CD4-positive, alpha-beta T cell treated with Interleukin-15 for 1 hour (primary cell): ENCODE measurements at places on chromosomes 6 and 20.
A peak's percentile ranks its signal among the peaks of the same experiment; 100 is the strongest.

DNA sequence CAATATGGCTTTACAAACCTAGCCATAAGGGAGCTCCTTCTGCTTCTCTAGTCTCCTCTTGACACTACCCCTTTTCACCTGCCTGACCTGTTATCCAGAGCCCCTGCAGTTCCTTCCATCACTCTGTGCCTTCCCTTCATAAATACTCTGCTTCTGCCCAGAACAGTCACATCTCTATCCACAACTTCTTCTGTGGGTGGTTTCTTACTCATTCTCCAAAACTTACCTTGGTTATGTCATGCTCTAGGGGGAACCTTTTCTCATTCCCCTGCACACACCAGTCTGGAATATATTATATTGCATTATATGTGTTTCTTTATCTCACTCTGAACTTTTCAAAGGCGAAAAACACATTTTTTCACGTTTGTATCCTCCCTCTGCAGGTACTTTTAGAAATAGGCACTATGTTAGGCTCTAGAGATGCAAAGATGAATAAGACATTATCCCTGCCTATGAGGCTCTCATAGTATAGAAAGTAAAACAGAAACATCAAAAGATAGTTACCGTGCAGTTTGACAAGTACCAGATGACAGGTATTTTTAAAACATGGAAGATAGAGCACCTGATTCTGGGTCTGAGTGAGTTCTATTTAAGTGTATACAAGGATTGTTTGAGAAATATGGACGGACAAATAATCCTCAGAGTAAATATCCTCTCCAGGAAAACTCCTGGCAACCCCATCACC is 51.5 kb downstream of the AIG1 start:
- DNase-seq, result no peak

DNA sequence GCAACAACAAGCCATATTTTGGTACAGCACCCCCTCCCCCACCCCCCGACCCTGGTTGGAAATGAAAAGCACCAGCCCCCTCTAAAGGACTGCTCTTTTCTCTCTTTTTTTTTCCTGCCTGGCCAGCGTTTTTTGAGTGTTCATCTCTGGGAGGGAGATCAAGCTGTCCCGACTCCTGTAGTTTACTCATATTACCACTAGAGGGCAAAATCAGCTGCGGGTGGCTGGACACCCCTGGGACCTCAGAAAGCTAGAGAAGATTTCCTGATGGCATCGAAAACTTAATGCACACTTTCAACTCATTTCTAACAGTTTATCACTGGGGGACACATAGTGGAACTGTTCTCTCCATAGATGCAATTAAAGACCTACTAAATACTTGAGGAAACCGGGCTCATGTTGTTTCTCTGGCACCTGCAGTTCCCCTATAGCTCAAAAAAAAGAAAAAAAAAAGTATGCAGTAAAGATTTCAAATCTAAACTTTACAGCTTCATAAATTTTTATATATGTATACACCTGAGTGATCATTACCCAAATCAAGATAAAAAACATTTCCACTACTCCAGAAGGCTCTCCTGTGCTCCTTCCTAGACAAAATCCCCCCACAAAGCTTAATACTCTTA is 24.4 kb downstream of the CNBD2 start:
- DNase-seq, result peak; percentile 44

DNA sequence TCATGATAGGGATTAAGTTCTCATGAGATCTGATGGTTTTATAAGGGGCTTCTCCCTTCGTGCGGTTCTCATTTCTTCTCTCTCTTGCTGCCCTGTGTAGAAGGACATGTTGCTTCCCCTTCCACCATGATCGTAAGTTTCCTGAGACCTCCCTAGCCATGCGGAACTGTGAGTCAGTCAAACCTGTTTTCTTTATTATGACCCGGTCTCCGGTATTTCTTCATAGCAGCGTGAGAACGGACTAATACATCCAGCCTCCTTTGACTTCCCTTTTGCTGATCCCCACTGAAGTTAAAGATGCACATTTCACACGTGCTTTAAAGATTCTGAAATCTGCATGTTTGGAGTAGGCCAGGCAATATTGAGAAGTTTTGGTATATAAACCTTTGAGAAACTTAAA is 543.1 kb downstream of the PRKN start:
- DNase-seq, result peak; percentile 40

DNA sequence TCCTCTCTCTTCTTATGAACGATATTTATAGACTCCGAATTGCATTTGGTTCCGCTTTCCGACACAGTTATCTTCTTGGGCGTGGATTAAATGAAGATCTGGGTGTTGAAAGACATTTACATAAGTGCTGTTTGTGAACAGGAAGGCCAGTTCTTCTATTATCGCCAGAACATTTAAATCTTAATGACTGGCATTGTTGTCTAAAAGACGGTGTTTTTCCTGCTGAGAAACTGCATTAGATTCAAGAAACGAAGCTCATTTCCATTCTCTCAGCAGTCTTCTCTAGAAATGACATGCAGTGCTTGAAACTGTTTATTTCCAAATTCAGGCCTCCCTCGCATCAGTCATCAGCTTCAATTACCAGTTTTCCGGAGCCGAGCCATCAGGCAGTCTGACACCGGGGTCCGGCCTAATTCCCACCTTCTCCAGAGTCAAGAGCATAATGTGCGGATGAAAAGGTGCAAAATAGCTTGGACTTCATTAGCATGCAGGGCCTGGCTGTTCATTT is 16.0 kb downstream of the LINC00237 start:
- no peak for DNase-seq

GRCh38 chr6:4124351-4124750 is 11.0 kb downstream of the ECI2 start:
- DNase-seq, result no peak

DNA sequence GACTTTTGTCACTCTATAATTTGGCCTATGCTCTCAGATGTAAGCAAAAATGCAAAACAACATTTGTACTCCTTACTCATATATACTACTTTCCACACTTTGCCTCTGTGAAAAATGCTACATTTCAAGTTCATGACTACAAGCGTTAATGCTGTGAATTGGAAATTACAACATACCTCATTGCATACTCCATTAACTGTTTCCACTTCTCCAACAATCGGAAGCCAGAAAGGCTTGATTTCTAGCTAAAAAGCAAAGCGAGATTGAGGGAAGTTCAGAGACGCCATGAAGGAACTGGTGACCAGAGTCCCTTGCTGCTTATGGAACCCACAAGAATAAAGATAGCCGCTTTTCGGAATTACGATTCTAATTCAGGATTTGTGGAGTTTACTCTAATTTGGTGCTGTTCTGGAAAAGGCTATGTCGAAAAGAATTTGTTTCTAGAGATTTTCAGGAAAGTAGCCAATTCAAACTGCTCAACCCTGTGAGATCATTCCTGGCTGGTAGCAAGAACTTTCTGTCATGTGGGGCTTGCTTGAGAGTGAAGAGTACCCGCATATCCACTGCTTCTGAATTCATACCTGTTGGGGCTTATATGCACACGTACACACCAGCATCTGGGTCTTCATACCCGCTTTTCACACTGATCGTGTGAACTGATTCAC is 98.0 kb upstream of the CITED2 start:
- DNase-seq, result no peak

GRCh38 chr6:132919045-132919860 is 104.9 kb downstream of the RPS12 start:
- no peak for DNase-seq

- no peak for DNase-seq
These were observed 172.3 kb downstream of the TRIM27 start for GRCh38 chr6:28751514-28751913.

- no peak for DNase-seq
These were observed 30.4 kb downstream of the IGF2R start for GRCh38 chr6:159999240-159999671.

DNA sequence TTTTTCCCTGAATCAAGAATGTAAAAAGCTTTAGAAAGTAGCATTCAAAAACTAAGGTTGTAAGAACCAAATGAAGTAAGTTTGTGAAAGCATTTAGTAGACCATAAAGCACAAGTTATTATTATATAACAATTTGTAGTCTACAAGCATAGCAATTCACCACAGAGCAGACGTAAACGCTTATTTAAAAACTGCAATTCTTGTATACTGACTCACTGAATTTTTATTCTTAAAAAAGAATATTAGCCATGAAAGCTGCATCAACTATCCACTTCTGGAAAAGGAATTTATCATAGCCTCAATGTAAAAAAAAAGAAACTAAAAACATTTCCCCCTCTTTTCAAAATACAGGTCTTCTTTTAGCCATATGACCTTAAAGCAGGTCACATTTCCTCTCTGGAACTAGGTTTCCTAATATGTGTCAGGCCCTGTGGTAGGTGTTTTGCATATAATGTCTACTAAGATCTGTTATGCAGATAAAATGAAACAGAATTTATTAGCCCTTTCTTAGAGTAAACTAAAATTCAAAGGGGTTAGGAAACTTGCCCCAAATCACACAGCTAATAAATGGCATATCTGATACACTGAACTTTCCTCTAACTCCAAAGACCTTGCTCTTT is 2.1 kb downstream of the MAP3K7 start:
- DNase-seq, result no peak

DNA sequence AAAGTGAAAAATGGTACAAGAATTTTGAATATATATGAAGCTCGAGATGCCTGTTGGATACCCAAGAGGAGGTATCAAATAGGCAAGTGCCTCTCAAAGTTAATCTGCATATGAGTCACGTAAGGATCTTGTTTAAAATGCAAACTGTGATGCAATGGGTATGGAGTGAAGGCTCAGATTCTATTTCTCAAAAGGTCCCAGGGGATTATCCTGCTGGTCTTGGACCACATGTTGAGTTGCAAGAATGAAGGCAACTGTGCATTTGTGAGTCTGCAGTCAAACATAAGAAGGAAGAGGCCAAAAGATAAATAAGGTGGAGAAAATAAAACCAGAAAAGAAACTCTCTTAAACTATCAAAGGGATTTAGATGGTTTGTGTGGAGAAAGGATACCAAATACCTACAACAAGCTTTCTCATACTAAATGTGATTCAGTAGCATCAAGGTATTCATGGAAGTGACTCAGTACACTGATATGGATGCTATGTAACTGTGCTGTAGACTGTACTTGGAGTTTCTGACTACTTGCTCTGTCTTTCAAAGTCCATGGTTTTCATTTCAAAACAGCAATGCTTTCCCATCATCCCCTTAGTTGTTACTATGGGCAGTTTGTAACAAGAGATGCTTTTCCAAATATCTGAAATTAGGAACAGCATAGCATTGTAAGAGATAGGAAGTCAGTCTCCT is 106.3 kb downstream of the GFRAL start:
- no peak for DNase-seq

DNA sequence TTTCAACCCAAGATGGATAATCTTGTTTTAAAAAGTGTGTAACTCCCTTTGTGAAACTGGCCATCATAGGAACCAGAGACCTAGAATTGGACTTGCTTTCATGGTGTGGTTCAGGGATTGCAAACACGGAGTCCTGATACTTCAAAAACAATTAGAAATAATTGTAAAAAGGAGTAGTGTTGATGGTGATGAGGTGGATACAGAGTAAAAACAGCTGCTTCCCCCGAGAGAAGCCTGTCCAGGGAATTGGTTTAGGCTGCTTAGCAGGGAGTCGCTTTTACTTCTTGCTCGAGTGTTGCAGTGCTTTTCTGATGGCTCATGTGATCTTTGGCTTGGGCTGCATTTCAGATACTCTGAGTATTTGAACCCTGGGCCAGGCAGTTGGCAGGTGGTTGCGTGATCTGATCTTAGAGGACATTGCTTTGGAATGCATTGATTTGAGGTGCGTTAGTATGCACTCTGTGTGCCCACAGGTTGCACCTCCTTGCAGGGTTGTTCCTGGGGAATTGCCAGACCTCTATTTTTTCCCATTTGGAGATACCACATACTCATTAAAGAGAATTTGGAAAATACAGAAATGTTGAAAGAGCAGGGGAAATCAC is 19.5 kb downstream of the KIF3B start:
- DNase-seq, result no peak

DNA sequence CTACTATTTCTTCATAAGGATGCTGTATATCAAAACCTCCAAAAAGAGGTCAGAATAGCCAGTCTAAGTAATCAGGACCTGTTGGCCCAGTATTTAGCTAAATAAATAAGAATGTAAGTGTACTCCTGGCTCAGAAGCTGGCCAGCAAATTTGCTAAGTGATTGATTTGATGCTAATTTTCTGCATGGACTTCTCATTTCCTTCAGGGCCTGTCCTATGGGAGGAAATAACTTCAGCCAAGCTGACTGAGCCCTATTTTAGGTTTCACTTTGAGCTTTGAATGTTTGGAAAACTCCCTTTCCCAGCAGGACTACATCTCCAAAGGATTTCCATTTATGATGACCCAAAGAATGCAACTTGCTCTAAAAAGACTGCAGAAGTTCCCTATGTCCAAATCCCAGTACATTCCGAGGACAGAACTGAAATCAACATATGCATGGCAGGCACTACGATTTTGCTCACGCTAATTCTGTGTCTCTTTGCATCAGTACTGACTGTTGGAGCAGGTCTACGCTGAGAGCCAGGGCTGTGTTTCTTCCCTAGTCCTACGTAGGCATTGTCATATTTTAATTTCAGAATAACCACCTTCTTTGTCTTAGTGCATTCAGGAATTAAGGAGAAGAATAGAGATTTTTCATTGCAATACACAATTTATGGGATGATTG is 441.4 kb upstream of the PLCB4 start:
- DNase-seq, result no peak

DNA sequence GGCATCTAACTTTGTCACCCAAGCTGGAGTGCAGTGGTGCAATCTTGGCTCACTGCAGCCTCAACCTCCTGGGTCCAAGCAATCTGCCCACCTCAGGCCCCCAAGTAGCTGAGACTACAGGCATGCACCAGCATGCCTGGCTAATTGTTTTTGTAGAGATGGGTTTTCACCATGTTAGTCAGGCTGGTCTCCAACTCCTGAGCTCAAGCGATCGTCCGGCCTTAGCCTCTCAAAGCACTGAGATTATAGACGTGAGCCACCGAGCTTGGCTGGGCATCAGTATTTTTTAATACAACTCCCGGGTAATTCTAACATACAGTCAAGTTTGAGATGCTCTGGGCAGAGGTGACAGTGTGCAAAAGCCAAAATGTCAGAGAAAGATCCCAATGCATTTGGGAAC is 73.5 kb downstream of the NFATC2 start:
- DNase-seq, result no peak

GRCh38 chr6:24908650-24909035 is 27.1 kb downstream of the RIPOR2 start:
- DNase-seq, result no peak

GRCh38 chr6:95917034-95917433 is 98.7 kb upstream of the FUT9 start:
- DNase-seq, result no peak

GRCh38 chr6:156556811-156557210 is 220.4 kb upstream of the ARID1B start:
- DNase-seq, result no peak

- no peak for DNase-seq
These were observed 16.2 kb upstream of the FAM135A start for GRCh38 chr6:70396796-70397729.

GRCh38 chr6:136782021-136782770 is 10.1 kb downstream of the MAP3K5 start:
- no peak for DNase-seq

GRCh38 chr20:375265-375889 is 5.2 kb upstream of the TRIB3 start:
- DNase-seq, result no peak

DNA sequence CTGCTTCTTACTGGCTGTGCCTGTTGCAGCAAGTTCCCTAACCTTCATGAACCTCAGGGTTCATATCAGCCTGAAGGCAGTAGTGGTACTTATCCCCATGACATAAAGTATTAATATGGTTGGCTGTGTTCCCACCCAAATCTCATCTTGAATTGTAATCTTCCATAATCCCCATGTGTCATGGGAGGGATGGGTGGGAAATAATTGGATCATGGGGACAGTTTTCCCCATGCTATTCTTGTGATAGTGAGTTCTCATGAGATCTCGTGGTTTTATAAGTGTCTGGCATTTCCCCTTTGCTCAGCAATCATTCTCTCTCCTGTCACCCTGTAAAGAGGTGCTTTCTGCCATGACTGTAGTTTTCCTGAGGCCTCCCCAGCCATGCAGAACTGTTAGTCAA is 61.8 kb downstream of the FAM229B start:
- no peak for DNase-seq
